ENCODE measurements at places on chromosomes 7 and 10.

- DNase-seq, result no peak
Measured at GRCh38 chr7:94512735-94513564, 3.3 kb downstream of the CASD1 start.

- DNase-seq, result no peak
Measured at GRCh38 chr10:85492684-85493083, 873.9 kb downstream of the GRID1 start.

- no peak for DNase-seq
Measured at GRCh38 chr7:74025730-74026129, 2.2 kb upstream of the ELN start.

DNA sequence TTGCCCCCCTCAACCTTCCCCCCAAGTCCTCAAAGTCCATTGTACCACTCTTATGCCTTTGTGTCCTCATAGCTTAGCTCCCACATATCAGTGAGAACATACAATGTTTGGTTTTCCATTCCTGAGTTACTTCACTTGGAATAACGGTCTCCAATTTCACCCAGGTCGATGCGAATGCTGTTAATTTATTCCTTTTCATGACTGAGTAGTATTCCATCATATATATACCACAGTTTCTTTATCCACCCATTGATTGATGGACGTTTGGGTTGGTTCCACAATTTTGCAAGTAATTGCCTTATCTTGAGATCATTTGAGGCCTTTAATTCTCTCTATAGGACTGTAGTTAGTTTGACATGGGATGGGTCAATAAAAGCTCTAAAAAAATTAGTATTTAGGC lies 124.7 kb downstream of the ARL4A start:
- DNase-seq, result no peak

DNA sequence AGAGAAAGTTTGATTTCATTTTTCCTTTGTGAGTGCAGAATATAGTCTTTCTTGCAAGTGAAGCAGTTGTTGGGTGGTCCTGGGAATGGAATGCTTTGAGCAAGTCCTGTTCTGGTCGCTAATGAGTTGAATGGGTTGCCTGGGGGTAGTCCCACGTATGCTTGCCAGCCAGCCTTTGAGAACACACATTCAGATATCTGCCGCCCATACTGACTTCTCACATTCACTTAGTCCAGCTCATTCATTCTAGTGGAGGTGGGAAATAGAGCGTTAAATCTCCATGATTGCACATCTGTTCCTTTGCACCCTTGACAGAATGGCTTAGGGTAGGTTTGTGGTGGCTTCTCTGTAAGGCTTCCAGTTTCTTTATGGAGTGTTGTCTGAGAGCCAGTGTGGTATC lies 256.6 kb downstream of the SORCS3 start:
- no peak for DNase-seq

GRCh38 chr10:97079448-97079847 lies 106.3 kb downstream of the SLIT1 start:
- DNase-seq, result no peak

All from lower leg skin (tissue), 4 donors.